CD4-positive, alpha-beta T cell treated with Interleukin-10 for 1 hour (primary cell): ENCODE measurements at places on chromosomes 2 and 18.

- no peak for DNase-seq
These were observed 237.6 kb downstream of the DYSF start for GRCh38 chr2:71690876-71691475.

DNA sequence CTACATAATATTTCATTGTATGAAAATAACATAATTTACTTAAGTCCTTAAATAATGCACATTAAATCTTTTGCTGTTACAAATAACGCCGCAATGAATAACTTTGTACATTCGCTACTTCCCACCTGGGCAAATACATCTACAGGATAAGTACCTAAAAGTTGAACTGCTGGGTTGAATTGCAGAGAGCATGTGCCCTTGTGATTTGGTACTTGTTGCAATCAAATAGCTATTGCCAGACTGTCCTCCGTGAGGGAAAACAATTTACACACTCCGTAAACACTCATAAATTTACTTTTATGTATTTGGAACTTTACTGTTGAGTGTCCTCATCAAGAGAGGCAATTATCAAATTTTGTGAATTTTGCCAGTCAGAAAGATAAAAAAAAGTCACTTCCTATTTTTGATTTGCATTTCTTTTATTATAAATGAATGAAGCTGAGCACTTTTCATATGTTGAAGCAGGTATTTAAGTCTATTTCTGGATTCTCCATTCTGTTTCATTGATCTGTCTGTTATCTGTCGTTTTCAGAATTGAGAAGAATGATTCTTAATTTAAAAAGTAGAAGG lies 140.8 kb upstream of the SERTAD2 start:
- no peak for DNase-seq

GRCh38 chr2:175126661-175127060 lies 41.3 kb downstream of the ATF2 start:
- no peak for DNase-seq

GRCh38 chr2:135703300-135703699 lies 38.4 kb upstream of the UBXN4 start:
- no peak for DNase-seq

- no peak for DNase-seq
These were observed 22.4 kb downstream of the NCOA1 start for GRCh38 chr2:24513281-24514071.

DNA sequence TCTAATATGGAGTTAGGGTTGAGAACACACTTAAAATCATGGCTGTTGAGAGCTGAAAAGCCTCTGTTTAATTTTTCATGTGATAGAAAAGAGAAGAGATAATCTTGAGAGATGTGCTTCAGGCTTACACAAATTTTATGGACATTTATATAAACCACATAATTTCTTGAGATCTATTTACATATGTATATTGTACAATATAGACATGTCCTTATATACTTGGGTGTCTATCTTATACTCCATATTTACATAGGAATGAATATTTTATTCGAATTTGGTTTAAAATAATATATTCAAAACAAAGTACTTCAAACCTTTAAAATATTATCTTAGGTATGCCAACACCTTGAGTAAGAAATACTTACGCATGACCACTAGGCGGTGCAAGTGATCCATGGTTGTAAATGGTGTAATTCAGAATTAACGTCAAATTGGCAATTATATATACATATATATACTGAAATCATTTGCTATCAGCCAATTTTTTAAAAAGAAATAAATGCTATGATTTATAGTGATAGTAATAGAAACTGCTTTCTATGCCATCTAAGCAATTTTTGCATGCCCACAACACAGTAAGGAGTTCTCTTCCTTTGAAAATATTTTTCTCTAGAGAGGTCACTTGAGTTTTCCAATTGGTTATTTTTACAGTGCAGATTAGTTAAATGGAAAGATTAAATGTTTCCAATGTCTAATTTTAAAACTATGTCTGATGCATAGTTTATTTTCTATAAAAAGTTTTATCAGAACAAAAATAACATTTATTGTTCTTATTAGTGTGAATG lies 37.6 kb upstream of the SPAG16 start:
- peak; percentile 60 for DNase-seq
